ENCODE measurements at places on chromosomes 12 and 14.

- no peak for DNase-seq
Measured at GRCh38 chr12:89084751-89085150, 267.6 kb downstream of the DUSP6 start.

DNA sequence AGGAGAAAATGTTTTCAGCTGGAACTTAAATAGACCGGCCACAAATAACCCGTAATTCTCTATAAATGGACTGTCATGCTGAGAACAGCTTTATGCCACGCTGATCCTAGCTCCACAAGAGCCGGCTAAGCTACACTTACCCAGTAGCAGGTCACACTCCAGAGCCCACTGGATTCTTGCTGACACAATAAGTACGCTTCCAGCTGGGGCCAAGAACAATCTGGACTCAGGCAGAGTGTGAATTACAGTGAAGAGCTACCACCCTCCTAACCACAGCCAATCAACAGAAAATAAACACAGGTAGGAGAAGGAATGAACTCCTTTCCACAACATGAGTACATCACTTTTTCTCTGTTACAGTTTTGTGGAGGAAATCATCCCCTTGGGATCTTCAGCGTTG, 531.3 kb downstream of the GALC start:
- no peak for DNase-seq

GRCh38 chr12:52703878-52704277, 554 bp upstream of the KRT77 start:
- DNase-seq, result no peak

DNA sequence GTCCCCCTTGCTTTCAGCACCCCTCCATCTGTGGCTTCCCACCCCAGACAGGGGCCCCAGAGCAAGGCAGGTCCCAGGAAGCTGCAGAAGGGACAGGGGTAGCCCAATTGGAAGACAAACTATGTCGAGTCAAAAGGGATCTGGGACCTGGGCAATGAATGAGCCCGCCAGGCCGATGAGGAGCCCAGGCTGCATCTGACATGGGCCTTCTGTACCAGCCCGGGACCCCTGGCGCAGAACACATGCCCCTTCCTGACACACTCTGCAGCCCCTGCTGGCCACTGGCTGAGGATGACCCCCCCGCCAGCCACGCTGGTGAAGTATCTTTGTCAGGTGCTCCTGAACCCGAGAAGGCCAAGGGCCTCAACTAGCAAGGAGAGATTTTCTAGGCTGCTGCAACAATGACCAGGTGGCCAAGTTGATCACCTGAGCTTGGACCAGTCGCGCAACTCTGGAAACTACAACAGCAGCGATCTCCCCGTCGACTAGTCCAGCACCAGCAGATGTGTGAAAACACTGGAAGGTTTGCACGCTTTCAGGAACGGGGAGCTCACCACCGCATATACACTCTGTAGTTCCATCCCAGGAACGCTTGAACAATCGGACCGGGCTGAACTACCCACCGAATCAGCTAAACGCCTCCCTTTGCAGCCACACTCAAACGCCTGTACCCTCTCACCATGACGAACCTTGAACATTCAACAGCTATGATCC, 119.0 kb downstream of the NCOR2 start:
- DNase-seq, result no peak

DNA sequence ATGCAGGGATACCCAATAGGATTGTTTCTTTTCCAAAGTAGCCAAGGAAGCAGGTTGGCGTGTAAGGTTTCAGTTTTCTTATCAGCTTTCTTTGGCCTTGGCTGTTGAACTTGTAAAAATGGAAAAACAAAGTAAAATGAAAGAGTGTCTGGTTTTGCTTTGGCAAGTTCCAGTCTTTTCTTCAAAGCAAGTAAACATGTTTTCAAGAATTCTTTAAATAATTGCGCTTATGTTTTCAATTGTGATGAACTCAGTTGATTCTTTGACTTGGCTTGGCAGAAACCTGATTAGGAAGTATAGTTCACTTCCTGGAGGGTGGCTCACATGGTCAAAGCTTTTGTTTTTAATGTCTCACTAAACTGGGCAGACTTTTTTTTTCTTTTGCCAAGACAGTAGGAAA, 112.2 kb upstream of the USP44 start:
- DNase-seq, result no peak

- DNase-seq, result peak; percentile 68
Measured at GRCh38 chr14:24430682-24431568, 1.2 kb downstream of the KHNYN start.

DNA sequence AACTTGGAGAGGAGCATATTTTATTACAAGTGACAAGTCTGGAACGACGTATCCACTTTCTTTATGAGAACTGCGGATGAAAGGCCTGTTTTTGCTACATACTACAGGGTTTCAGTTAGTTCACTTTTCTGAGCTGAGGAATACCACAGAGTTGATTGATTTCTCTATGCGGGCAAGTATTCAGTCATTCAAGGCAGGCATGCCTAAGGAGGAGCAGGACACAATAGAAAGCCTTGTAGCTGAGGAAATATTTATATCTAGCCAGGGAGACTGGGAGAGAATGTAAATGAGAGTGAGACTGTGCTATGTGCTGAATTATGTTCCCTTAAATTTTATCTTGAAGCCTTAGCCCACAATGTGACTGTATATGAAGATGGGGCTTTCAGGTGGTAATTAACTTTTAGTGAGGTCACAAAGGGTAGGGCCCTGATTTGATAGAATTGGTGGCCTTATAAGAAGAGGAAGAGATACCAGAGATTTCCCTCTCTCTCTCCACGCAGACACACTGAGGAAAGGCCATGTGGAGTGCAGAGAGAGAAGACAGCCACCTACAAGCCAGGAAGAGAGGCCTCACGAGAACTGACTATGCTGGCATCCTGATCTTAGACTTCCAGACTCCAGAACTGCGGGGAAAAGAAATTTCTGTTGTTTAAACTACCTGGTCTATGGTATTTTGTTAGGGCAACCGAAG, 459.0 kb upstream of the ATP2B1 start:
- DNase-seq, result no peak

GRCh38 chr12:77042833-77043232, 22.5 kb downstream of the E2F7 start:
- DNase-seq, result no peak

DNA sequence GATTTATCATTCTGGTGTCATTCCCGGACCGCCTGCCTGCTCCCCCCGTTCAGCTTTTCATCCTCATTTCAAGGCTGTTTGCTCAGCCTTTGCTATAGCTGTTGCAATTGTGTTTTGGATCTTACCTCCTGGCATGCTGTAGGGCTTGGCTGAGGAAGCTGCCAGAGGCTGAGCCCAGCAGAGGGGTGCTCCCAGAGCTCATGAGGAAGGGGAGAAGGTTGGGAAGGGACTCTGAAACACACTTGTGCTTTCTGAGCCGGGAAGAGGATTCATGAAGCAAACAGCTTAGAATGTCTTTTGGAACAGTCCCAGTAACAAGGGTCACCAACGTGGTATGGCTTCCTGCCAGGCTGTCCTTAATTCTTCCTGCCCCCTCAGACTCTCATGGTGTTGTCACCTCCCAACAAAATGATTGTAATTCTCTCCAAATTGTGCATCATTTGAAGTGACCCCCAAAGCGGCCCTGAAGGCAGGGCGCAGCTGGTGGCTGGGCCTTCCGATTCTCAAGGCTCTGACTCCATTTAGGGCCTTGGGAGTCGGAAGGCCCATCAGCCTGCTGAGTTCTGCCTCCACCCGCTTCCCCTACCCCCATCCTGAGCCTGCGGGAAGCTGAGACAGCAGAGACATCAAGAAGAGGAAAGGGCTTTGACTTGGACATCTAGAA, 111.9 kb upstream of the ARHGAP5 start:
- no peak for DNase-seq

DNA sequence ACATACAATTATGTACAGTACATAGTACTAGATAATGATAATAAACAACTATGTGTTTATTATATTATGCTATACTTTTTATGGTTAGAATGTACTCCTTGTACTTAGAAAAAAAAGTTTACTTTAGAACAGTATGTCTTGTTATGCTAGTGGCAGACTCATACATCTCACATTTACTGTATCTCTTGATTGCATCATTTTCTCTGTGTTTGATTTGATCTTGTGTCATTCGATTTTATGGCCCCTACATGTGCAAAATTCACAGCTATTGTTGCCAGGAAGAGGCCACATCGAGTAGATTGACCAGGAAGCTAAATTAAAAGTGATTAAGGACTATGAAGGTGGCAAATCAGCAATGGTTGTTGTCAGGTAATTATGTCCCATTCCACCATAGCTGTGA, 153.0 kb downstream of the PCNX1 start:
- no peak for DNase-seq

DNA sequence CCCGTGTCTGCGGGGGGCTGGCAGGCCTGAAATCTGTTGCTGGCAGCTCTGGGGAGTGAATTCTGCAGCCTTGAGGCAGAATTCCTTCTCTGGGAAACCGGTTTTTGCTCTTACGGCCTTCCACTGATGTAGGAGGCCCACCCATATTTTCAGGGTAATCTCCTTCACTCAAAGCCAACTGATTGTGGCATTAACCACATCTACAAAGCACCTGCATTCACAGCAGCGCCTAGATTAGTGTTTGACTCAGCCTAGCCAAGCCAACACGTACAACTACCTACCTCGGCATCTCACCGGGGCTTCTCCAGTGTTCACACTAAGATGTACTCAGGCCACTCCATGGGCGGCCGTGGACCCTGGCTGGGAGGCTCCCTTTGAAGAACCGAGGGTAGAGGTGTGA, 15.8 kb downstream of the C12orf43 start:
- no peak for DNase-seq

GRCh38 chr14:31326111-31326510, 94.2 kb downstream of the HEATR5A start:
- no peak for DNase-seq
